Activated T-cell treated with anti-CD3 and anti-CD28 coated beads, Interleukin-2, amount 50 U/mL, for 1 hour (primary cell): ENCODE measurements at places on chromosomes 7 and 10.
A peak's percentile ranks its signal among the peaks of the same experiment; 100 is the strongest.

GRCh38 chr10:84235096-84235495, 6.2 kb downstream of the LRIT1 start:
- DNase-seq = no peak

GRCh38 chr10:88042160-88043100, 179.0 kb downstream of the PTEN start:
- no peak for DNase-seq

GRCh38 chr7:117014673-117015133, 61.4 kb downstream of the ST7 start:
- DNase-seq = no peak

DNA sequence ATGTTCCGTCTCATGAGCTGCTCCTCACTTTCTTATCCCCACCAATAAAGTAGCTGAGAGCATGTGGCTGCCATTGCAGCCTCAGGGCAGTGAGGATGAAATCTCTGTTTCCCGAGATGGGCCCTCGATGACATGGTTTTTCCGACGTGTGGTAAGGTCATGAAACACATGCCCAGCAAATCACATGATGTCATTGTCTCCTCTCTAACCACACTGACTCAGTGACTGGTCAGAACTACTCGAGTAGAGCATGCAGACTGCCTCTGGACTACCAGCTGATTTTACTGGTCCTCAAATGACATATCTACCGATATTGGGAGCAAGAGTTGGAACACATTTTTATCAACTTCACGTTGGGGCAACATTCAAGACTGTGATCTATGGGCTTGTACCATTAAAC, 786.1 kb downstream of the CNTNAP2 start:
- no peak for DNase-seq

DNA sequence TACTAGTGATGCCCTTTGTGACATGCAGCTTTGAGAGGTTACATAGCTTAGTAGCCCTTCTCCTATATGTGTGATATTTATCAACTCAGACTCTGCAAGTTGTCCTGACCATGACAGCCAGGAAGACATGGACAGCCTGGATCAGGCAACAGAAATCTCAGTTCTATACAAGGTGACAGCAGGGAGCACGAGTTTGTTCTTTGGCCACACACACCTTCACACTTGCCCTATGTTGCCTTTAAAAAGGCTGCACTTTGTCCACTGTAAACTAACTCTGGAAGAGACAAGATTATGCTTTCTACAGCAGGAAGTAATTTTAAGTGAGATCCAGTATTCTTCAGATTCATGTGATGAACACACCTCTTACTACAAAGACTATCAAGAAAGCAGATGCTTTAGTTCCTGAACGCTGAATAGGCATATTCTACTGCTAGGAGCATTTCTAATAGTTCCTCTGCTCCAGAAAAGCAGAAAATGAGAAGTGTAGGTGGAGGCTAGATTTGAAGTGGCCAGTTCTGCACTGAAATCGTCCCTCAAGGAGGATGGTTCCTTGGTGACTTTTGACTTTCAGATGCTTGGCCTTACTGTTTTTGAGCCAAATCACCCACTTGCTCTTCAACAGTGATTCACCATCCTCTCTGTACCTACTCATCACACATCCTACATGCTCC, 239.2 kb downstream of the COBL start:
- DNase-seq = no peak

DNA sequence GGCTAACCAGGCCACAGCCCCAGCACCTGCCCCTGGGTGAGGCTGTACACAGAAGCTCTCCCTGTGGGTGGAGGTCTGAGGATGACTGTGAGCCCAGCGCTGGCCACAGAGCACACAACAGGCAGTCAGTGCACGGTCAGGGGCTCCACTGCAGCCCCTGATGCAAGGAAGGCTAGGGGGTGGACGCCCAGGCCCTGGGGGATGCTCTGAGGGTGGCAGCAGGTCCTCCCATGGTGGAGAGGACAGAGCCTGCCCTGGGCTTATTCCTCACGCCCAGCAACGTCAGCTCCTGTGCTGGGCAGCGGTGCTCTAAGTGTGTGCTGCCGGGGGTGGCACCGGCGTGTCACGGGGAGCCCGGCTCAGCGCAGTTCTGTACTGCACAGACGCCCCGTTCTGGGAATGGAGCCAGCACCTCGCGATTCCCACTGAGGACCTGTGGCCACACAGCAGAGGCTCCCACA, 223.2 kb downstream of the MAD1L1 start:
- DNase-seq = no peak

GRCh38 chr7:151137076-151137675, 30.3 kb downstream of the GBX1 start:
- DNase-seq = peak; percentile 11

DNA sequence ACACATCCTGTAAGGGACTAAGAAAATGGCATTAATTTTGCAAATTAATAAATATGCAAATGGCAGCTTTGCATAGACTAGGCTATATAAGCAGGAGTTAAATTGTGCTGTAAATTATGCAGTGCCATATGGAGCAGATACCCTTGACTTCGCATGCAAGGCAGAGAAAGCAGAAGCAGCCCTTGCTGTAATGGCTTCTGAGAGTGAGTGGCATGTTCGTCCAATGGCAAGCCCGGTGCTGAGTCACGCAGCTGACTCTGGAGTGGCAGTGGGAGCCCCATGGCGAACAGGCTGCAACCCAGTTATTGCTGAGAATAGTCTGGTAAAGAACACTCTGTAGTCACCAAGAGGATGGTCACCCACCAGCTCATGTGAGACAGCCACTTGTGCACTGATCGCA, 1186.5 kb downstream of the TYW1 start:
- DNase-seq = no peak

DNA sequence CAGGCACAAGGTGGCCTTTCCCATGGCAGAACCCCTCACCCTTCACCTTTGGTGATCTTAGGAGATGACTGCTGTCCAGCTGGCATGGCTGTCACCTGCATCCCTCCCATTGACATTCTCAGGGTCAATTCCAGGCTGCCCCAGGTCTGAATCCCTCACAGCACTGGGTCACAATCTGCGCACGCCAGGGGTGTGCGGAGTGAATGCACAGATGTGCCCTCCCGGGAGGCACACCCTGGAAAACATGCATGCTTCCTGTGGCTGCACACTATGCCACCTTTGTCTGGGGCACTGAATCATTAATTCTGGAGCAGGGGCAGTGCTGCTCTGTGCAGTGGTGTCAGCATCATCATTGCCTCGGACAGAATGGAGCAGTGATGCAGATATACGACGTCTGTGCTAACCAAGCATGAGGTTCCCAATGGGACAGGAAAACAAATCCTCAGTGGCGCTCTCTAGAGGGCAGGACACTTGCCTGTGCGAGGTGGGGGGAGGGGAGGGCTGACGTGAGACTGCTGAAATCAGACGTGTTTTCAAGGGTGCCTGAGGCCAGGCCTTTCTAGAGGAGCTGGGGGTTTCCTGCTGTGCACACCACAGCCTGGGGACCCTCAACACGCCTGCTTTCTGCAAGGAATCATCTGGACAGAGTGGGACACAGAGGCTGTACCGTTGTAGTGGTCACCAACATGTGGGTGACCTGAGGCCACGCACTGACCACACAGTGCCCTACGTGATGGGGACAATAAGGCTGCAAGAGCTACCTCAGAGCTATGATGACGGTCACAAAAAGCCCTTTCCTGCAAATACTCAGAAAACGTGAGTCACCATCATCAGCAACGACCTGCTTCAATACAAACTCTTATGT, 77.9 kb downstream of the HIPK2 start:
- no peak for DNase-seq

GRCh38 chr10:70477661-70478162, 855 bp upstream of the PALD1 start:
- peak; percentile 75 for DNase-seq

DNA sequence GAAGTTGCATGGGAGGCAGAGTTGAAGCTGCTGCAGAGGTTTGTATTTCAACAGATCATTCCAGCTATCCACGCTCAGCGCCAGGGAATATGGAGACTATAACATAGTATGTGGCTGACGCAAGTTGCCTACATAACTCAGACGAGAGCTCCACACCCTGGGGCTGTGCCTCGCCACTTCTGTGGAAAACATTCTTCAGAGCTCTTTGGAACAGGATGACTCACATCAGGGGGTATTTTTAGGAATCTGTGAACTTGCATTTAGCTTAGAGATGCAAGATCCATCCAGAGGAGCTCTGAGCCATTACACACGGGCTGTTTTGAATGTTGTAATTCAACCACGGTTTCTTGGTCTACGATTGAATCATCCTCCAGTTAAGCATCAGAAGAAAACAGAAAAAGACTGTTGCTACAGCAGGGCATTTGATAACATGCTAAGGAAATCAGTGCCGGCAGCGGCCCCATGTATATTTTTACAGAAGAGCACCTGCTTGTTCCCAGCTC, 481.5 kb upstream of the AKR1E2 start:
- no peak for DNase-seq

GRCh38 chr10:99449023-99449422, 18.6 kb upstream of the GOT1 start:
- DNase-seq = no peak

DNA sequence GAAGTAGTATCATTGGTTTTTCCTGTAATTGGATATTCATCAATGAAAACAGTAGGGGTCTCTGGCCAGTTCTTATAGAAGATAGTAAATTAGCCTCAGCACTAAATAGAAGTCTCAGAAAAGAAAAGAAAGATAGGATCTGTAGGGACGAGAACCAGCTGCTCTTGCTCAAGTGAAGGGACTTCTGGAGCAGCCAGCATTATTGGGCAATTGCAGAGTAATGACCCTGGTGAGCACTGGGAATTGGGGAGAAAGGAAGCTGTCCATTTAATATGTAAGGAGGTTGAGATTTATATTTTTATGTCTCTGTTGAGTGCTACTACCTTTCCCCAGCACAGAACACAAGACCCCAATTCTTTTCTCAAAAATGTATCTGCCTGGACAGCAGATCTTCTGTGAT, 61.2 kb upstream of the WNT16 start:
- no peak for DNase-seq

- DNase-seq = no peak
Measured at GRCh38 chr7:30913821-30914515, 2.3 kb downstream of the AQP1 start.

- DNase-seq = no peak
Measured at GRCh38 chr10:96089116-96089515, 41.0 kb upstream of the ZNF518A start.

- DNase-seq = no peak
Measured at GRCh38 chr7:152661479-152661878, 14.5 kb downstream of the XRCC2 start.

DNA sequence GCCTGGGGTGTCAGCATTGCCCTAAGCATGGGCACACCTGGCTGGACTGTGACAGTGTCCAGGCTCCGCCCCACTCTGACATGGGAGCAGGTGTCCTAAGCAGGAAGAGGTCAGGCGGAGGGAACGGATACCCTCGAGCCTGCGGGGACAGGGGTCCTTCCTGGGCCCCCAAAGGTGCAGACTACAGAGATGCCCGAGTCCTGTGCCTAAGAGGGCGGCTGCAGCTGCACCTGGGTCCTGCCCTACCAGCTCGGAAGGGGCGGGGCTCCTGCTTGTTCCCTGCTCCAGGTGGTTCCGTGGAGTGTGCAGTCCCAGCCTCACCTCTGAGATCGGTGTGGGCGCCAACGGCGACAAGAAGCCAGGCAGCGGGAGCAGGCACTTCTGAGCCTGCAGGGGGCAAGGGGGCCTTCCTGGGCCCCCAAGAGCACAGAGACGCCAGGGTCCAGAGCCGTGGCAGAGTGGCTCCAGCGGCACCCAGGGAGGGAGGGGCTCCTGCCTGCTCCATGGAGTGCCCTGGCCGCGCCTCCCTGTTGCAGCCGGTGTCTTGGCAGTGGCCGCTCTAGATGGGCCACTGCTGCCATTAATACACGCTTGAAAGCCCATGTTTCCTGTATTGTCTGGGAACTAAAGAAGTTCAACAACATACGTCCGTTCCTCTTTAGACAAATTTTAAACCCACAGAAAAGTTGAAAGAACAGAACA, 64.5 kb upstream of the CACNA2D1 start:
- DNase-seq = no peak

DNA sequence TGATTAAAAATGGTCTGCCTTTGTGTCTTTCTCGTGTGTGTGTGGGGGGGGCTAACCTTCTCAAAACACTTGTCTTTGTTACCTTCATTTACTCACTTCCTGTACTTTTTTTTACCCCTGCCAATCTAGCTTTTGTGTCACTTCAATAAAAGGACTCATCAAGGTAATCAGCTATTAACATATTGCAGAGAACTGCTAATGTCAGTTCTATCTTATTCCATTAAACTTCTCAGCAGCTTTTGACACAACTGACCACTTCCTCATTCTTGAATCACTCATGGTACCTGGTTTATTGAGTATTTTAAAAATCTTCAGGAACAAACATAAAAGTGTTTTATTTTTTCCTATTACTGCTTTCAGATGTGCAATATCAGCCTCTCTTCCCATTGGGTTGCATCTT, 59.8 kb downstream of the SLC25A40 start:
- DNase-seq = no peak

GRCh38 chr7:64653721-64654401, 12.1 kb upstream of the ZNF107 start:
- DNase-seq = no peak

GRCh38 chr10:58615237-58615935, 102.7 kb downstream of the BICC1 start:
- no peak for DNase-seq

DNA sequence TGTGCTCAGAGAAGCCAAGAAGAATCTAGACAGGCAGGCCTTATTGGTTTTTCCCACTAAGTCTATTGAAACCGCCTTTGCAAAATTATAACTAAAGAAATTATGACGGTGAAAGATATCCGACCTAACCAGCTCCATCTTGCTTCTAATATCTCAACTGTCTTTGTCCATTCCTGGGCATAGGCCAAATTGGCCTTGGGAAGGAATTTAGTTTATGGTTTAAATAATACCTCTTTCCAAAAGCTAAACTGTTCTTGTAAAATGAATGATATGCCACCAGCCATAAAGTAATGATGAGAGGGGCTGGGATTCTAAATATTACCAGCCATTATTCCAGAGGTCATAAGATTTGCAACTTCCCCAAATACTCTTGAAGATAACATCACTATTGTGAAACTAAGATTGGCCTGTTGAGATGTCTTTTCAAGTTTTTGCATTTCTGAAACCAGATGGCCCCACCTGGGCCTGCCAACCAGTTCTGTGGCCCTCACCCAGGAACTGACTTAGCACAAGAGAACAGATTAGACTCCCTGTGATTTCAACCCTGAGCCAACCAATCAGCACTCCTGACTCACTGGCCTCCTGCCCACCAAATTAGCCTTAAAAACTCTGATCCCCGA, 41.2 kb upstream of the SLC35G1 start:
- DNase-seq = no peak

DNA sequence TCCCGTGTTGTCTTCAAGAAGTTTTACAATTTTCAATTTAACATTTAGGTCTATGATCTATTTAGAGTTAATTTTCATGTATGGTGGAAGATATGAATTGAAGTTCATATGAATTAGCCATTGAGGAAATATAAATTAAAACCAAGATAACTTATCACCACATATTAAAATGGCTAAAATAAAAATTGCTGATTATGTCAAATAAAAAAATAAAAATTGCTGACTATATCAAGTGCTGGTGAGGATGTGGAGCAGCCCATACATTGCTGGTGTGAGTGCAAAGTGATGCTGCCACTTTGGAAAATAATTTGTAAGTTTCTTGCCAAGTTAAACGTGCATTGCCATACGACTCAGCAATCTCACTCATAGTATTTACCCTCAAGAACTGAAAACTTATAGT, 44.6 kb upstream of the AHR start:
- DNase-seq = no peak

GRCh38 chr7:96426027-96426426, 104.1 kb upstream of the SLC25A13 start:
- DNase-seq = no peak
